ENCODE measurements at places on chromosomes 3 and 15. TPM values are rescaled to one million over a fixed set of nuclear protein-coding genes. Genes with fewer than 3 reads are reported as not detected.

GRCh38 chr3:41808618-41809017 lies 153.3 kb downstream of the ULK4 start:
- no peak overlapping the region for H3K4me3 ChIP-seq
- DNase-seq, result no peak
- no peaks in the 10 kb centered on the region for H3K27me3 ChIP-seq
- H3K4me1 ChIP-seq, result no peaks in the 10 kb centered on the region
- H3K27ac ChIP-seq, result no peak overlapping the region

The GNAT1 gene
- not detected for total RNA-seq

DNA sequence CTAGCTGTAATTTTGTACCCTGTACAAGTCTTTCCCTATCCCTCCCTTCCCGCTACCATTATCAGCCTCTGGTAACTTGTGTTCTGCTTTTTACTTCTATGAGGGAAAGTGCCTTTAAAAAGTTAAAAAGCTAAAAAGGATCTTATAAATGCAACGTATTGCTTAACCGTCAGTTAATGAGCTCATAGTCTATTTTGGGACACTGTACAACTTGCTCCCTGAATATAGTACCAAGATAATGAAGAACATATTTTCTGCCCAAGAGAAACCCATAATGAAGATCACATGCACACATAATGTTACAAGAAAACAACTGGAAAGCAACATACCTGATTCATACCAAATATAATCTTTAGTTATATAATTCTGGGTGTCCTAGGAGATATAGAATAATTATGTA lies 22.6 kb downstream of the ZIC1 start:
- H3K27ac ChIP-seq, result no peak overlapping the region
- no peaks in the 10 kb centered on the region for H3K4me1 ChIP-seq
- no peak for DNase-seq
- H3K36me3 ChIP-seq, result no peaks in the 10 kb centered on the region

The SLC12A1 gene
- total RNA-seq, result not detected

The AQR gene
- 38.4 TPM for total RNA-seq

GRCh38 chr15:91940496-91941381 lies 87.2 kb downstream of the SLCO3A1 start:
- H3K4me3 ChIP-seq, result no peak overlapping the region
- DNase-seq, result no peak
- peaks cover 22% of the 10 kb centered on the region for H3K4me1 ChIP-seq
- no peaks in the 10 kb centered on the region for H3K27me3 ChIP-seq
- no peak overlapping the region for H3K27ac ChIP-seq

The LTF gene
- not detected for total RNA-seq

GRCh38 chr3:197447057-197447456 lies 108.7 kb downstream of the BDH1 start:
- no peak overlapping the region for H3K4me3 ChIP-seq
- peaks cover 34% of the 10 kb centered on the region for H3K4me1 ChIP-seq
- DNase-seq, result no peak
- no peaks in the 10 kb centered on the region for H3K36me3 ChIP-seq
- no peaks in the 10 kb centered on the region for H3K27me3 ChIP-seq
- no peak overlapping the region for H3K27ac ChIP-seq

DNA sequence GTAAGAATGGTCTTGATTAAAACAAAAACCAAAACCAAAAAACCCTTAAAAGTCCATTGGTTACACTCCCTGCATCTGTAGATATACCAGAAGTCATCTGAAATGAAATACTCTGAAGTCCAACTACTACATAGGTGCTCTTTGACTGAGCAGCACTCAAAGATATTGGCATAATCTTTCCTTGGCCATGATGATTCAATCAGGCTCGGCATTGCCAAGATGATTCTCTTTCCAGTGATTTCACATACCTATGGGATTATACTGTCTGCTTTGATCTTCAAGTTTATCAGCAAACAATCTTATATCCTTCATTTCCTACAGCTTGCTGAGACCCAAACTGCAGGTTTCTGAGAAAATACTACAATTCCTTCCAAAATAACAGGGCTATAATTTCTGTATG lies 35.9 kb upstream of the DIPK2A start:
- H3K27ac ChIP-seq, result no peak overlapping the region
- H3K4me1 ChIP-seq, result no peaks in the 10 kb centered on the region
- DNase-seq, result no peak

GRCh38 chr3:1696669-1697275 lies 401.9 kb upstream of the CNTN4 start:
- no peak for DNase-seq

The PP2D1 gene
- not detected for total RNA-seq

All from neural progenitor cell (in vitro differentiated cells).